ENCODE measurements at places on chromosomes 11 and 22.

DNA sequence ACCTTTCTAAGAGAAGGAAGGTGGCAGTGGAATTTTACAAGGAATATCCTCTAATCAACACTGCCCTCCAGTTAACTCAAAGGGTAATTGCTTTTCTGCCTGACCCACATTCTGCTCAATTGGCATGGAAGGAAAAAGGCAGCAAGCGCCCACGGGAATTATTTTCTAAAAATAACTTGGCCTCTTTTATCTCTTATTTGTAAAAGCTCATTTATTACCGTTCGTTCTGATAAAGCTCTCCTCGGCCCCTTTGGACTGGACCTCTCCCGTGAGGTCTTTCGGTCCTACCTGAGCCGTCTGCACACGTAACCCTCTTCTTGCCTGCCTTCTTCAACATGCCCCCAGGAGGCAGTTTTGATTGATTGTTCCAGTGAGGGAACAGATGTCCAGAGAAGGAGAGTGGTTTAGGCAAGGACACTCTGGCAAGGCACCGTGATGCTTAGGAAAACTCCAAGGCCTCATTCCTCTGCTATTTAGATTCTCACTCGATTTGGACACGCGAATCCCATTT, 53.2 kb upstream of the CRTAM start:
- DNase-seq, result no peak

DNA sequence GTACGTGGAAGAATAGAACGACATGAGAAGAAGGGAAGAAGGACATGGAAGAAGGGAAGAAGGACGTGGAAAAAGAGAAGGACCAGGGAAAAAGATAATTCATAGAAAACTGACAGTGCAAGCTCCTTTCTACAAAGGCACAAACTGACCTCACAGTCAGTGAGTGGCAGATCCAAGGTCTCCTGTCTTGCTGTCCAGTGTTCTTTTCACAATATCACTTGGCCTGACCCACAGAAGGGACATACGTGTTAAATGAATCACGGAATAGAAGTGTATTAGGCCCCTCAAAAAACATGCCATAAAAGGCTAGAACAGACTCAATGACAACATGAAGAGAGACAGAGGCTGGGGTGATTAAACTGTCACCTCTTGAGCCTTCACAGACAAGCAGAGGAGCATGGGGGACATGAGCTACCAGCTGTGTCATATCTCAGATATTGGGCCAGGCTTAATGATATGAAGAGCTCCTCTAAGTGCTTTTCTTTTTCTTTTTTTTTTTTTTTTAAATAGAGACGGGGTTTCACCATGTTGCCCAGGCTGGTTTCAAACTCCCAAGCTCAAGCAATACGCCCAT, 4.6 kb downstream of the ASCC2 start:
- DNase-seq, result no peak

GRCh38 chr11:84722583-84723108, 904.5 kb downstream of the DLG2 start:
- DNase-seq, result no peak

DNA sequence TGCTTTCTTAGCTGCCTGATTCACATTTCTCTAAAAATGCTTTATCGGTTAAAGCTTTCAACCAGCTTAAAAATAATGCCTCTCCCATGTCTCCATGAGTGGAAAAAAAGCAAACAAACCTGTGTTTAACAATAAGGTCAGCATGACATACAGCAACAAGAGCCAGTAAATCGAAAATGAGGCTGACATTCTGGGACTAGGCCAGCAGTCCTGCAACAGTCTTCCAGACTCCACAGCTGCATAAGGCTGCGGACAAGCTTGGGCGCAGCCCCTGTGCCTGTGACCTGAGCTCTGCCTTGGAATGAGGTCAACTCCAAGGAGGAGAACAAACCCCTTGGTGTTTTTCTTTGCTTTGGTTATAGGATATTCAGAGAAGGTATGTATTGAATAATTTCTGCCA, 95.5 kb downstream of the PGR start:
- DNase-seq, result no peak

- no peak for DNase-seq
Observed at GRCh38 chr22:43726322-43726721, 85.8 kb downstream of the EFCAB6 start.
